AG04449 (cell line): ENCODE measurements at places on chromosomes 2 and 18.

DNA sequence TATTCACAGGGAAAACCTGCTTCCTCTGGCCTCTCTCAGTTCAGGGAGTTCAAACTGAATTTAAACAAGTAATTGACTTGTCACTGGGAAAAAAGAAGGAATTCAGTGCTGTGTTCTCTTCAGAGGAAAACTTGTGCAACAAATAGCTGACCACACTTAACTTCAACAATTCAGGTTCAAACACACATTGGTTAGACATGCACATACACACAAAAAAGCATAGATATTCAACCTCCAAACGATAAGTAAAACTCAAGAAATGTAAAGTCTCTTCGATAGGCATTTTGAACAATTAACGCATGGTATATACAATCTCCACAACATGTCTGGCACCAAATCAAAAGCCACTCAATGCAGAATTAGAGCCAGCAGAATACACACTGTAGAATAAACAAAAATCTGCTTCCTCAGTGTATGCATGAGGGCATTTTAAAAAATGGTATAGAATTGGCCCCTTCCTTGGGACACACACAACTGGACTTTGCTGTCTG lies 269.0 kb downstream of the TCF4 start:
- no peak for DNase-seq

GRCh38 chr2:134515137-134515536 lies 203.7 kb downstream of the TMEM163 start:
- DNase-seq: no peak

DNA sequence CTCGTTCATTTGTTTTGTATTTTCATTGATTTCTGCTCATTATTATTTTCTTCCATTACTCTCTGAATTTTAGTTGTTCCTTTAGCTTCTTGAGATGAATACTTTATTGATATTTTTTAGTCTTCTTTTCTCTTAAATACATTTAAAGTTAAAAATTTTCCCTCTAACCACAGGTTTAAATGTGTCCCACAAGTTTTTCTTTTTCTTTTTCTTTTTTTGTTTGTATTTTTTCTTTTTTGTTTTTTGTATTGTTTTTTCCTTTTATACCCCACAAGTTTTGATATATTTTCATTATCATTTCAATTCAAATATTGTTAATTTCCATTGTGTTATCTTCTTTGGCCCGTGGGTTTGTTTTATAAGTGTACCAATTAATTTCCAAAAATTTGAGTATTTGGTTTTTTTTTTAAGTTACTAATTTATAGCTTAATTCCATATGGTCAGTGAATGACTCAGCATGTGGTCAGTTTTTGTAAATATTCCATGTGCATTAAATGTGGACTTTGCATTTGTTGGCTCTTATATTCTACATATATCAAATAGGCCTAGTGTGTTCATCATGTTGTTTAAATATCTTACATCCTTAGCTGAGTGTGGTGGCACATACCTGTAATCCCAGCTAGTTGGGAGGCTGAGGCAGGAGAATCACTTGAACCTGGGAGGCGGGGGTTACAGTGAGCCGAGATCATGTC lies 16.2 kb downstream of the CENPO start:
- no peak for DNase-seq

- no peak for DNase-seq
Measured at GRCh38 chr2:197784956-197785941, at the start of gene BOLL. BOLL (minus strand) TSS chr2:197785319; CDS start chr2:197781850, 3,469 bp downstream.

DNA sequence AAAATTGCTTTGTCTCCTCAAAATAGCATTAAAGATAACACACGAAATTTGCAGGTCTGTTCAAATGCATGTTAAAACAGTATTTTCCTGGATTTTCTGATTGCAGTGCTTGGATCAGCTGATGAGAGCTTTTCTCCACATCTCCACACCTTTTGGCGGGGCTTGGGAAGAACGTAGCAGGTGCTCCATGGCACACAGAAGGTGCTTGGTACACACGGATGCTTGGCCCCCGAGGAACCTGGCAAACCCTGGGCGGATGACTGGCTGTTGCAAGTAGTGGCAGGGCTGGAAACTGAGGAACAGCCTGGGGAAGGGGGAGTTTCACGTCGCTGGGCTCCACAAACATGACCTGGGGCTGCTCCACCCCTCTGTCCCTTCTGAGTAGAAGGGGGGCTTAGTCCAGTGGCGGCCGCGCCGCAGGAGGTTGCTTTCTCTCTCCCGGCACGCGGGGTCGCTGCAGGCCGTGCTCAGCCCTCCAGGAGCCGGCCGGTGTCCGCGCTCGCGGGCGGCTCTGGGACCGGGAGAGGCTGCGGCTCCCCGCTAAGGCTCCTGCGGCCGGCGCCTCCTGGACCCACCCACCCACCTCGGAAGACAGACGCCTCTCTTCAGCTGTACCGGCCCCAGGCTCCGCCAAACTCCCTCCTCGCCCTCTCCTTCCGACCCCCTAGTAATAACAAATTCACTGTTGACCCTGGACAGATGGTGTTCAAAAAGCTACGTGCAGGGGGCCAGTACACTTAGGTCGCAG lies 69.3 kb downstream of the MARCO start:
- DNase-seq: no peak

DNA sequence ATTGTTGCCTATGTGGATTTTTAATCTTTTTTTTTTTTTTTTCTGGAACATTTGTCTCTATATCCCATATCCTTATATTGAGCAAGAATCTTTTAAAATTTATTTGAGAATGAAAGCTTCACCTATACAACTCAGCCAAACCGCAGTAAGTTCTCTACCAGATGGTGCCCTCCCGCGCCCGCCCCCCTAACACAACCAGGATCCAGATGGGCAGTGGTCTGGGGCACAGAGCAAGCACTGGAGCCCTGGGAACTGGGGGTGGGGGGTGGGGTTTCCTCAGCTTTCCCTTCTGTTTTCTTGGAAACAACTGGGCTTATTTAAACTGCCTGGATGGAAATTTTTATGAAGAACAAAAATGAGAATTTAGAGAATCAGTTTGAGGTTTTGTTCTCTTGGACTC lies 74.6 kb downstream of the ACAA2 start:
- no peak for DNase-seq

GRCh38 chr2:112691881-112692281 lies 28.9 kb upstream of the NT5DC4 start:
- DNase-seq: no peak

GRCh38 chr2:241029599-241030332 lies 31.3 kb downstream of the SNED1 start:
- DNase-seq: no peak

GRCh38 chr2:44955593-44956392 lies 14.3 kb downstream of the SIX3 start:
- DNase-seq: no peak

GRCh38 chr2:221896505-221897151 lies 324.5 kb upstream of the EPHA4 start:
- no peak for DNase-seq

DNA sequence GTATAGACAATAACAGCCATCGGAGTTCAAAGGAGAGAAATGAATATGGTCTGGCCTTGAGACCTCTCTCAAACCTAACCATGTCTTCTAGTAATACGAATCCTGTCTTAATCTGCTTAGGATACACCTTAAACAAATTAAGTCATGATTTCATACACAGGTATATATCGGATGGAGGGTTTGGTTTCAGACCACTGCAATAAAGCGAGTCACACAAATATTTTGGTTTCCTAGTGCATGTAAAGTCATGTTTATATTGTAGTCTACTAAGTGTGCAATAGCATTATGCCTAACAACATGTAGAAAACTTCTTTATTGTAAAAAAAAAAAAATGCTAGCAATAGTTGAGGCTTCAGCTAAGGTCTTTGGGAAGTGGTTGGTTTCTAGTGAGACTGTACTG lies 73.8 kb downstream of the EML6 start:
- DNase-seq: no peak

GRCh38 chr2:240626531-240627300 lies 1.4 kb downstream of the GPR35 start:
- DNase-seq: no peak

DNA sequence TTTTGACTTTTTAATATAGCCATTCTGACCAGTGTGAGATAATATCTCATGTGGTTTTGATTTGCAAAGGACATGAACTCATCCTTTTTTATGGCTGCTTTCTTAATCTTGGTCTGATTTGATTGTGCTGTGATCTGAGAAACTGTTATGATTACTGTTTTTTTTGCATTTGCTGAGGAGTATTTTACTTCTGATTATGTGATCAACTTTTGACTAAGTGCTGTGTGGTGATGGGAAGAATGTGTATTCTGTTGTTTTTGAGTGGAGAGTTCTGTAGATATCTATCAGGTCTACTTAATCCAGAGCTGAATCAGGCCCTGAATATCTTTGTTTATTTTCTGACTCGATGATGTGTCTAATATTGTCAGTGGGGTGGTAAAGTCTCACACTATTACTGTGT lies 16.8 kb downstream of the SP140L start:
- no peak for DNase-seq

DNA sequence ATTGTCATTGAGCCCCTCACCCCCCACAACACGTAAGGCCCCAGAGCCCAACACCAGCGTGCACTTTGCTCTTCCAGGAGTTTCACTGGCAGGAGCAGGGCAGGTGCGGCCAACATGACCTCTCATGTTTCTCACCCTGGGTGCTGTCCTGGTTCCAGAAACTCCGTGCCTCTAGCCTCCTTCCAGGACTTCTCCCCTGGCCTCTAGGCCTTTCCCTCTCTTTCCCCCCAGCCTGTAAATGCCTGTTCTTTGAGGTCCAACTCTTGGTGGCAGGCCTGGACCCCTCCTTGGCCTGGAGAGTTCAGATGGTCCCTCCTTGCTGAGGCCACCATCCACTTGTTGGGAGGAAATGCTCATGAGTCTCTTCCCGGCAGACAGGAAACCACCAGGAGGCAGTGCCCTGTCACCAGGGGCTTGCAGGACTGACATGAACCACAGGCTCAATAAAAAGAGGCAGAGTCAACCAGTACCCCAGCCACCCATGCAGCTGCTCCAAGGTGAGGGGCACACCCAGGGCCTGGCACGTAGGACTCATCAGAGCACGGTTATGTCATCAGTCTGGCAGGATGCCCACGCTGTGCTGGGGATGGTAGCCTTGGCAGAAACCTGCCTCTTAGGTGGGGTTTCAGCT lies 1.5 kb downstream of the MALL start:
- DNase-seq: no peak

DNA sequence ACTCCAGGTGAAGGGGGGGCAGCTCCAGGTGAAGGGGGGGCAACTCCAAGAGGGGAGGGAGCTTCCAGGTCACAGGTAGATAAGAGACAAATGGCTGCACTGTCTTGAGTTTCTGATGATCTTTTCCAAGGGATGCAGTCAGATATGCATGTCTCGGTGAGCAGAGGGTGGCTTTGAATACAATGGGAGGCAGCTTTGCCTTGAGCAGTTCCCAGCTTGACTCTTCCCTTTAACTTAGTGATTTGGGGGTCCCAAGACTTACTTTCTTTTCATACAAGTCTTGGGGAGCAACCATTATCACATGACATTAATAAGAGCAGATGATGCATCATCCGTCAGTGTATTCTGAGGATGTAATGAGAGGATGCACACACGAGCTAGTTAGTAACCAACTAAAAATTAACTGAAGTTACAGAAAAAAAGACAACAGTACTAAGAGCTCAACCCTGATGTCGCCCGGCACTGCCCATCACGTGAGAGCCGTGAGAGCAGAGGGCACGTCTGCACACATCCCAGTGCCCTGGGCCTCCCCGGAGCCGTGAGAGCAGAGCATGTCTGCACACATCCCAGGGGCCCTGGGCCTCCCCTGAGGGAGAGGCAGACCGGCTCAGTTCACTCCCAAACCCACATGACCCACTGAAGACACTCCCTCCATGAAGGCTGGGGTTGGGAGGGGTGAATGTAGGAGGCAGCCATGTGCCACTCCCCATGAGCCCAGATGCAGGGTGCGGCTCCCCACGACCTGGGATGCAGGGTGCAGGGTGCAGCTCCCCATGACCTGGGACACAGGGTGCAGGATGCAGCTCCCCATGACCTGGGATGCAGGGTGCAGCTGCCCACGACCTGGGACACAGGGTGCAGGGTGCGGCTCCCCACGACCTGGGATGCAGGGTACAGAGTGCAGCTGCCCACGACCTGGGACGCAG lies 39.4 kb downstream of the PXDN start:
- DNase-seq: no peak

DNA sequence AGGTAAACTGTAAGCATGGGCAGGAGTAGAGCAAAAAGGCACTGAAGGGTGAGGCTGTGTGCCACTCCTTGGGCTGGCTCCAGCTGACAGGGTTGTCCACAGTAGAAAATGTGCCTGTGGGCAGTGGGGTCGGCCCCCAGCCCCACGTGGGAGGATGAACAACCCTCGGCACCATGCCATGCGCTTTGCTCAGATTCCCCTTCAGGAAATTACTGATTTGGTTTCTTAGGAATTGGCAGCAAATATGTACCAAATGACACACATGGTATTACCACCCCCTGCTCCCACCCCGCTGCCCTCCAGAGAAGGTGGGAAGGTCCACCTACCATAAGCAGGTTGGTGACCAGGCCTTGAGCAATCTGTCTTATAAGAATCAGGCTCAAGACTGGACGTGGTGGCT lies 13.6 kb downstream of the ADCY3 start:
- DNase-seq: no peak

- DNase-seq: no peak
Measured at GRCh38 chr2:23662941-23663920, 263.7 kb downstream of the ATAD2B start.

DNA sequence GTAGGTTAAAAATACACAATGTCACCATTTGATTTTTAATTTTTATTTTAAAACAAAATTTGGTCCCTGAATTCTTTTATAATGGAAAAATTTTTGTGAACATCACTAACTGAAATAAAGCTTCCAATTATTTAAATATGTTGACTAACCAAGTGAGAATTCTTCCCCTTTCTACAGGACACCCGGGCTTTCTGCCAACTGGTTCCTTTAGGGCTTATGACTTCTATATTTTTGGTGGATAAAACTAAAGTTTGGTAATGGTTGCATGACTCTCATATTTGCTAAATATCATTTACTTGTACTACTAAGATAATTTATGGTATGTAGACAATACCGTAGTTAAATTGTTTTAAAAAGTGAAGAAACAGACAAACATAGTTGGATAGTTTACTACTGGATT lies 291.0 kb upstream of the DOK6 start:
- no peak for DNase-seq

DNA sequence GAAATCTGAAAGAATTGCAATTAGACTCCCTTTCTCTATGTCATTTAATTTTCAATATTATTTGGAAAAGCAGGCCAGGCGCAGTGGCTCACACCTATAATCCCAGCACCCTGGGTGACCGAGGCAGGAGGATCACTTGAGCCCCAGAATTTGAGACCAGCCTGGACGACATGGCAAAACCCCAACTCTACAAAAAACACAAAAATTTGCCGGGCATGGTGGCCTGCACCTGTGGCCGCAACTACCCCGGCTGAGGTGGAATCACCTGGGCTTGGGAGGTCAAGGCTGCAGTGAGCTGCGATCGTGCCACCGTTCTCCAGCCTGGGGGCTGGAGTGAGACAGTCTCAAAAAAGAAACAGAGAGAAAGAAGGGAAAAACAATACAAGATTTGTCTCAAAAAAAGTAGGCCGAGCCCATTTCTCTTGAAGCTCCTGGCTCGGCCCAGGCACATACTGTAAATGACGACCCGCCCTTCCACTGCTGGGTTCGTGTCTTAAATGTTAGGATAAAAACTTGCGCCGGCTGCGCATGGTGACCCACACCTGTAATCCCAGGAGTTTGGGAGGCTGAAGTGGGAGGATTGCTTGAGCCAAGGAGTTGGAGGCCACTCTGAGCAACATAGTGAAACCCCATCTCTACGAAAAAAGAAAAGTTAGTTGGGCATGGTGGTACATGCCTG lies 31.1 kb upstream of the GPC1 start:
- DNase-seq: no peak

- no peak for DNase-seq
Measured at GRCh38 chr2:100068395-100068794, 74.0 kb downstream of the AFF3 start.
